ENCODE measurements at places on chromosomes 6 and 20. TPM values are rescaled to one million over a fixed set of nuclear protein-coding genes. Genes with fewer than 3 reads are reported as not detected.
A peak's percentile ranks its signal among the peaks of the same experiment; 100 is the strongest.

The MED23 gene
- total RNA-seq: 28.6 TPM

The TRAPPC3L gene
- total RNA-seq: under 0.01 TPM

The IDH3B gene
- 114 TPM for total RNA-seq

The MOG gene
- total RNA-seq: not detected

The TUBB2B gene
- 4.6 TPM for total RNA-seq

The CLPSL1 gene
- total RNA-seq: not detected

The PIGT gene
- 16.4 TPM for total RNA-seq

The C20orf144 gene
- under 0.01 TPM for total RNA-seq

DNA sequence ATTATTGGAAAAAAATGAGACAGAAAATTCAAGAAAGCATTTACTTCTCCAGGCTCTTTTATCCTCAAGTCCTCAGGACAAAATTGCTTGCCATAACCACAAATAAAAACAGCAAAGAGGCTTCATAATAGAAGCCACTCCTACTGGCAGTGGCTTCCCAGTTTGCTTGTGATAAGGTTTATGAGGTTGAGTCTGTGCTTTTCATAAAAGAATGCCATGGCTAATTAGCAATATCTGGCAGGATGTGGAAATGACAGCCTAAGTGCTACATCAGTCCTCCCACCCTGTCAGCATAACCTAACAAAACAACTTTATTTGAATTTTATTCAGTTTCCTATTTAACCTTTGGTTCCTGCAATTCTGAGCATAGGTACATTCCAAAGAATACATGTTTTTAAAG is 80.9 kb upstream of the HTR1E start:
- DNase-seq: no peak

DNA sequence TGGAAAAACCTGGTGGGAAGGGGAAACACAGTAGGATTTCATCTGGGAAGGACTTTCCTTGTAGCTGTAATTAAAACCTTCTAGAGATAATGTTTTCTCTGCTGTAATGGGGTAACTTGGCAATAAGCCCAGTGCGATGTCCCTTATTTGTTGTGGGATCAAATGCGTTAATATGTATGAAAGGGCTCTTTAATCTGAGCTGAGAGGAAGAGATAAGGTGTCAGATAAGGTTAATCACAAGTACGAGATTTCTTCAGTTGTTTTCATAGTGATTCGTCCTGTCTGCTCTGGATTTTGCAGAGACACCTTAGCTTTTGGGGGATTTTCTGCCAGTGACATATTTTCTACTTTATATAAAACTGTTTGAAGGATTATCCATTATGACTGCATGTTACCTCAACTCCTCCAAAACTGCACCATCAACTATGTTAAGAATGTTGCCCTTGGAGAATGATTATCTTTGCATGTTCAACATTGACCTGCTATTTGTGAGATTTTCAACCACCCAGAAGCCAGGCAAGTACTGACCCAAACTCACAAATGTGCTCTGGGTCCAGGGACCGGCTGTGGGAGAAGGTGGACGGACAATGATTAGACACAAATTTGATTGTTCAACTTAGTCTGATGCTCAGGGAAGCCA is 21.2 kb upstream of the ELOVL5 start:
- DNase-seq: no peak

DNA sequence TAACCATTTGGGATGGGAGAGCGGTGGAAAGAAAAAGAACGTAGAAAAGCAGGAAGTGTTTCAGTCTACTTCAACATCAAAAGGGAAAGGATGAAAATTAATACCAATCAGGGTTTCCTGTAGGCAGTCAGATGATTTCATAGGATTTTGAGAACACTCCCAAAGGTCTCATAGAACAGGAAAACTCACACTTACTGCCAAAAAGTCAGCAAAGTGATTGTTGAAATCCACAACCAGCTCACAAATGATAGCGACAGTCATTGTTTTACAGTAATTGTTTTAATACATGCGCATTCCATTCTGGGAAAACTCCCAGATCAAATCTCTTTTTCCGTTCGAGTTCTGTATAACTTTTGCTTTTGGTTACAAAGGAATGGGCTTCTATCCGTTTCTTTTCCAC is 5.3 kb upstream of the CNKSR3 start:
- peak; percentile 89 for DNase-seq

DNA sequence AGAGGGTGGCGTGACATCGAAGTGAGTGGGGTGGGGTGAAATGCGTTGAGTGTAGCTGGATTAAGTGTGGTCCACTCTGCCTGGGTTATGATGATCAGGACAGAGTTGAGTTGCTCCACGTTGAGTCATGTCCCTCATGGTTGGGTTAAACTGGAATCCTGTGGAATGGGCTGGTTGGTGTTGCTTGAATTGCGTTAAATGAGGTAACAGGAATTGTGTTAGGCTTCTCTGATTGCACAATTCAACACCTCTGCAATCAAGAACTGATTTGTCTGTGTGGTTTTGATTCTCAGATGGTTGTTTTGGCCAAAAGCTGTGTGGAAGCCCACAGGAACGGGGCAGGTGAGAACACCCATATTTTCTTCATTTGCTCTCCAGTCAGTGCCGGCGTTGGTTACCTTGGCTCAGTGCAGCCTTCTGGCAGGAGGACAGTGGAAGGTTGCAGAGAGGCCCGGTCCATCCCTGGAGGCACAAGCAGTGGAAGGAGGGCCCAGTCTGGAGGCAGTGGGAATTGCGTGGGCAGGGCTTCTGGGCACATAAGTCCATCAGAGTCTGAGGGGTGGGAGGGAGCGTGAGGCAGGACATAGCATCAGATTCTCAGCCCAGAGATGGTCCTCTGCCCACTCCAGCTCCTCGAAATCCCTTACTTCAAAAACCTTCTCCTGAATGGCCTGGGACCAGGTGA is 11.6 kb downstream of the NOTCH4 start:
- DNase-seq: no peak

- no peak for DNase-seq
Measured at GRCh38 chr6:161414180-161414579, 140.3 kb upstream of the AGPAT4 start.

- DNase-seq: no peak
Measured at GRCh38 chr20:18588574-18588933, 700 bp downstream of the DTD1 start.

GRCh38 chr6:62285612-62286469 is at the start of gene KHDRBS2:
TSS of gene KHDRBS2 (minus strand) at chr6:62286225.
- no peak for DNase-seq

GRCh38 chr6:52557389-52558265 is 19.2 kb downstream of the TRAM2 start:
- no peak for DNase-seq

DNA sequence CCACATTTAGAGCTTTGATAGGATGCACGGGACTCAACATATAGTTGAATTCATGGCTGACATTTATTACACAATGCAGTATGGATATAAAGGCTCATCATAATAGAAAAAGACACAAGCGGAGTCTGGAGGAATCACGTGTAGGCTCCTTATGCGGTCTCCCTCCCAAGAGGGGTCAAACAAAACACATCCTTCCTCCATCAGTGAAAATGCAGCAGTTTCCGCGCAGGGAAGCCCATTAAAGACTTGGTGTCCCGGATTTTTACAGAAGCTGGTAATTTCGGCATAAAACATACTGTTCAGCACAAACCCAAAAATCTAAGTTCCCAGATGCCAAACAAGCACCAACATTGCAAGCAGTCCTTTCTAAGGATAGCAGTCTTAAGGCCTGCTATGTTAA is 1.1 kb downstream of the USP45 start:
- DNase-seq: no peak

DNA sequence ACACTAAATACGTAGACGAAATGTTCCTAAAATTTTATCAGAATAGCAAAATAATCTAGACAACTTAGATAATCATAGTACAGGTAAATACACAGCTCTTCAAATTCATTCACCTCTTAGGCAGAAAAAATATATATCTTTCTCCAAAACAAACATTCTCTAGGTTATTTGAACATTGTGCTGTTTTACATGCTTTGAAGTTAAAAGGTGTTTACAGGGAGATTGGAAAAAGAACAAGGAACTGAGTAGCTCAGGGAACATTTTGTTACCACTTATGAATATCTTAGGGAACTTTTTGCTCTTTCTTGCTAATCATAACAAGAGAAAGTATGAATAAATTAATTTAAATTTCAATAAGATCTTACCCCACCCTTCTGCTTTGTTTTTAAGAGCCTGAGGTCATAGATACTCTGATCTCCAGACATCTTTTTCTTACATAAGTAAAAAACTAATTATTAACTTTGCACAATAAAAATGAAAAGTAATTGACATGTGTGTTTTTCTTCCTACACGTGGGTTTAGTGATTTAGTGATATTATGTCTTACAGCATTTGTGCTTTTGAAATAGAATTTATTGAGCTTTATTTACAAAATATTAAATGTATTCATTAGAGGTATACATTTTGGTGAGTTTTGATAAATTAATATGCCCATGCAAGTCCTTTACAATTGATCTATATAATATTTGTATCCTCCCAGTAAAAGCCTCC is 1141.4 kb upstream of the EYS start:
- DNase-seq: no peak

DNA sequence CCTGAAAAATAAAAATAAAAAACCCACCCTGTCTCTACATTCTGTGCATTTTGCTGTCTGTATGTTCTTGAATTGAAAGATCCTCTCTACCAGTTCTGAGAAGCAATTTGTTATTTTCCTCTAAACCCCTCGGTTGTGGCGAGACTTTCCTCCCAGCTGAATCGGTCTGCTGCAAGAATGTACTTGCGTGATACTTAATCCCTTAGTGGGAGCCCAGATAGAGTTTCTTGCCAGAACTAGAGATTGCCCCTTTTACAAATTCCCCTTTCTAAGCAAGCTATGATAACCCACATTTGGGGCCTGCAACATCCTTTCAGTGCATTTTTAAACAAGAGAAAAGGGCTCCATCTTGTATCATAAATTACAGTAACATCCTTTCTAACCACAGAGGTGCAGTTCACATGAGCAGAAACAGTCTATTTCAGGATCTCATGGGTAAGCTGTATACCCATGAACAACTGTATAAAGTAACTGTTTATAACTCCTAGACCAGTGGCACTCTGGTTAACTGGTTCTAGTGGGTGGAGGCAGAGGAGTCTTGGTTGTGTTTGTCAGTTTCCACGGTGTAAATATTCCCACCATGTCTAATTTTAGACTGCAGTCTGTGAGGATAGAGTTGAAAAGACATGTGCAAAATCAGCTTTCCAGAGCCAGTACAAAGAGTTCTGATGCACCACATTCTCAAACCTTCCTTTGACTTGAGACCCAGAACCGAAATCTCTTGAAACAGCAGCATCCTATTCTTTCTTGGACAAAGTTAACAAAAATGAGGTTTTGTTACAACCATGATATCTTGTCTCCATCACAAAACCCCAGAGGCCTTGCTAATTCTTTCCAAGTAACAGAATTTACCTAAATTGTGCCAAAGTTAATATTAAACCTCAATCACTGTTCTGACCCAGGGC is 113.1 kb upstream of the ZNF217 start:
- DNase-seq: no peak

DNA sequence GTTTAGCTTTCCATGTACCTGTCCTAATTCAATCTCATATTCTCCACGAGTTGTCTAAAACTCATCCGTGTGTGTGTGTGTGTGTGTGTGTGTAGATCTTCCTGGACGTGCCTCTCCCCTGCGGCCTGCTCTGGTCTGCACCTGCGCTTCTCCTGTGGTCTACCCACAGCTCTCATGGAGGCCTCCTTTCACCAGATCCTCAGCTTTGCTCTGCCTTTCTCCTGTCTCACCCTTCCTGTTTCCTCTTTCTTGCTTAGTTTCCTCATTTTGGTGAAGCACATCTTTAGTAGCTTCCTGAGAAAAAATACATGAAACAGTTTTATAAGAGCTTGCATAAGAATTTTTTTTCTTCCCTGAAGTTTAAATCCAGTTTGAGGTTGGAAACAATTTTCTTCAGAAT is 18.1 kb downstream of the SLX4IP start:
- DNase-seq: no peak

- DNase-seq: no peak
Measured at GRCh38 chr20:35404614-35405259, 7.0 kb downstream of the UQCC1 start.

- DNase-seq: peak; percentile 81
Measured at GRCh38 chr6:56368491-56368890, 121.1 kb upstream of the COL21A1 start.

DNA sequence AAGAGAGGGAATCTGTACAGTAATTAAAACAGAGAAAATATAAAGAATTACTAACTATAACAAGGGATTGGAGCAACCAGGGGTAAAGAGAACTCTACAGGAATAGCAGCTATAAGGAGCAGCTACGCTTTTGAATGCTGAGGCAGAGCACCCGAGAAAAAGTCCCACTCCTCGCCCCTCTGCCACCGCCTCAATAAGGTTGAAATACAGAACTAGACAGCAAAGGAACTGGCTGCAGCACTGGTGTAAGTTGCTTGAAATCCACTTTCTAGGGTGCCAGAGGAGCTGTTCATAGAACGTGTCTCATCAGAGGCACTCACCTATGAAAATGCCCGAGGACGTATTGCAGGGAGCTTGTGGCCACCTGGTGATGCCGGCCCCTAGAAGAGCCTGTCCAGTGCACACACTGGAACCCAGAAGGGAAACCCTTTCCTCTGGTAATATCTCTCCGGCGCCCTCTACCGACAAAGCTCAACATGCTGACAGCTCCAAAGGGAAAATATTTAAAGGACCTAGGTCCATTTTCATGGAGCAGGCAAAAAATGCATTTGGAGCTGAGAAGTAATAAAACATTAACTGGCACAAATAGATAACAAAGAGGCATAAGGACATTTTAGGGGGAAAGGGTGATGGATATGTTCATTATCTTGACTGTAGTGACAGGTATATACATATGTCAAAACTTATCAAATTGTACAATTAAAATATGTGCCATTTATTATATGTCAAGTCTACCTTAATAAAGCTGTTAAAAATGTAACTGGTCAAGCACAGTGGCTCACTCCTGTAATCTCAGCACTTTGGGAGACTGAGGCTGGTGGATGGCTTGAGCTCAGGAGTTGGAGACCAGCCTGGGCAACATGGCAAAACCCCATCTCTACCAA is 137.4 kb upstream of the HDAC2 start:
- DNase-seq: peak; percentile 78

DNA sequence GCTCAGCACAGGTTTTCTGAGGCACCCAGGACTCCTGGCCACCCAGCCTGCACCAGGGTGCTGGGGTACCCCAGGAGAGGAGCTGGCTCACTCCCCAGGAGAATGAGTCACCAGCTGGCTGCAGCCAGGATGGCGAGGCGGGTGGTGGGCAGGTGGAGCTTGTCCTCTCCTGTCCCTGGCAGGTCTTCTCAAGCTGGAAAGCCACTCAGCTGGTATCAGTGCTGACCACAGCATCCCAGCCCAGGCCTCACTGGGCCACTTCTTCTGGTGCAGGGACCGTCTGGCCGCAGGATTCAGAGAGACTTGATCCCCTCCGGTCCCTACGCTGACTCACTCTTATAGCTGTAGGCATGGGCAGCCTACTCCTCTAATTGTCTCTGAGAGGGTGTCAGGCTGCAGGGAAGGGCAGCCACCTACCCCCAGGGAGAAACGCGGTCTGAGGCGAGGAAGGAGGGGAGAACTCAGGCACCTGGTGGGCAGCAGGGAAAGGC is 22.2 kb downstream of the TFEB start:
- no peak for DNase-seq

- no peak for DNase-seq
Measured at GRCh38 chr20:35355372-35355771, 56.4 kb downstream of the UQCC1 start.

All from dermis microvascular lymphatic vessel endothelial cell (primary cell).